Head of caudate nucleus (tissue), 42 donors: ENCODE measurements at places on chromosomes 1 and 21.

DNA sequence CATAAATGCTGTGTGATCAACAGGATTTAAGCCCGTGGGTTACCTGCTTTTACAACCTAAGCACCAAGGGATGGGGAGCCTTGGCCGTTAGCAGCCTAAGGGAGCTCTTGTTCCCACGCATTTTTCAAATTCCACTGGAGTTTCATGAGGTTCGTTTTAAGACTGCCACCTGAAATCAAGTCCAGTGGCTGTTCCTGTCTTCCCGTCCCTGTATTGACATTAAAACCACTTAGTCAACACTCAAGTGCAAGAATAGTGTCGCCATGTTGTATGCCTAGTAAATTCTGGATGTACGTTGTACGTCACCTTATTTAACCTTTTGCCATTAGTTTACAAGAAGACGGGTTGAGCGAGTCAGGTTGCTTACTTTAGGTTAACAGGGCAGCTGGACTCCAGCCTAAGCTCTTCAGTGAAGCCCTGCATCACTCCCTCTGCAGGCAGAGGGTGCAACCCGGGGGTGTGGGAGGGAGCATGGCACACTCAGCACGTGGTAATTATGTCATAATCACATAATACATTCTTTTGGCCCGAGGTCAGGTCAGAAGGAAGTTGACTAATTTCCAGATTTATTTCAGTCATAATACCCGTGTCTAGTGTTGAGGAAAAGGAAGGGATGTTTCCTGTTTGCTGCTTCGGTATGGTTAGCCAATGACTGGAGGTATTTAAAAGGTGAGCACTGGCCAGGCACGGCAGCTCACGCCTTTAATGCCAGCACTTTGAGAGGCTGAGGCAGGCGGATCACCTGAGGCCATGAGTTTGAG lies 42.5 kb downstream of the CNST start:
- no peak for DNase-seq

GRCh38 chr1:45822644-45823043 lies 19.2 kb downstream of the MAST2 start:
- DNase-seq, result no peak

- no peak for DNase-seq
Measured at GRCh38 chr1:204146309-204146708, 5.5 kb downstream of the ETNK2 start.

- DNase-seq, result no peak
Measured at GRCh38 chr1:53127546-53127945, 14.9 kb downstream of the SLC1A7 start.

DNA sequence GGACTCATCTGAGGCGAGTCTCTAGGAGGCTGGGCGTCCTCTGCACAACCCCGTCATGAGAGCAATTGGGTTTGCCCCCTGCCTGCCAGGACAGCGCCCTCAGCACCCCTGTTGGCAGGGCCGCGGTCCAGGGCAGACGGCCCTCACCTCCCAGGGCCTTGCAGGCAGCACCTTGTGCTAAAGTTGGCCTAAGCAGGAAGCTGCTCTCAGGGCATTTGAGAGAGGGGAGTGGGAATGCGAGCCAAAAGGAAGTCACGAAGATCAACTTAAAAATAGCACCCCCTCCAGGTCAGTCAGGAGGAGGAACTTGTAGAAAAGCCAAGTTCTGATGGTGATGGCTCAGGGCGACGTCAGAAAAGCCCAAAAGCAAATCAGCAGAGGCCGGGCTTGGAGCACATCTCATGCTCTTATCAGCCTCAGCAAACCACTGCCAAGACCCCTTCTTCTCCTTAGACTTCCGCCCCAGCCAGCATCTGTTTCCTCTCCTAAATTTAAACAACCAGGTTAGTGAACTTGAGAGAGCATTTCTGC lies 12.6 kb upstream of the ADORA3 start:
- DNase-seq, result peak; percentile 25

DNA sequence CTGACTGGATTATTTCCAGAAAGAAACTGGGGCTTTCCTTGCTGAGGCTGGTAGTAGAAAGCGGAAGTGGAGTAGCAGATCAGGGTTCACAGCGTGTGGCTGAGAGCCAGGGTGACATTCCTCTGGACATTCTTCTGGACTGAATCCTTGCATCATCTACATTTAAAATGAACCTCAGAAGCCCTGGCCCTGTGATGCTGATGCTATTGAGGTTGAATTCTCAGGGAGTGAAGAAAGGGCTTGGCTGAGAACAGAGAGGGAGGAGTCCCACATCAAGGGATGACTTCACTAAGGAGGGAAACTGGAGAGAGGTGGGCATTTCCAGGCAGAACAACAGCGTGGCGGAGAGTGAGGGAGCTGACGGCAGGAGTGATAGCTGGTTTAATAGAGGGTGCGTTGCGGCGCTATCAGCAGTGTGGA lies 102.3 kb upstream of the LMO4 start:
- no peak for DNase-seq

- DNase-seq, result no peak
Measured at GRCh38 chr1:84171481-84171880, 27.4 kb downstream of the PRKACB start.

DNA sequence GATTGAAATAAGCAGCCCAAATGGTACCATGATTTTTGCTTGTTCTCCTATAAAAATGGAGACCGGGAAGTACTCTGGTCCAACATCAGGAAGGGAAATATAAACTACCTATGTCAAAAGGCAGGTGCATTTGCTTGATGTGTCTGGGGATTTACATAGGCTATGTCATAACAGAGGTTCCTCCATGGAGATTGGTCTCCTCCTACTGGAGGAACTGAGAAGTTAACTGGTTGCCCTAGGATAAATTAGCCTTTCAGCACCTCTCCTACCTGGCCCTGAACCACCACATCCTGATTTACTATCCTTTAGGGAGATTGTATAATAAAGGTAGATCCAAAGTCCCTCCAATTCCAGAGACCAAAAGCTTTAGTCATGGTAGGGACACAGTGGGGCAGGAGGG lies 1109.3 kb upstream of the B3GALT2 start:
- DNase-seq, result no peak

DNA sequence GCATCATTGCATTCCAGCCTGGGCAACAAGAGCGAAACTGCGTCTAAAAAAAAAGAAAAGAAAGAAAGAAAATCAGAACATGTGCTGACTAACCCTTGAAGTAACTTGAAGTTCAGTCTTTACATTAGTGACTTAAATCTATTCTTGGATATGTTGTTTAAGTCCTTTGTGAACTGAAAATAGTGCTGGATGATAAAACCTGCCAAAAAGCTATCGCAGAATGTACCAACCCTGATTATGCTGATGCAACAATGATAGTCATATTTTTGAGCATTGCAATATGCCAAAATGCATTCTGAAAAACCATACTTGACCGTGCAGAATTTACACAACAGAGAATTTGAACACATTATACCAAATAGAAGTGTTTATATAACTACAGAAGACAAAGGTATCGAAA lies 30.7 kb downstream of the SHISAL2A start:
- no peak for DNase-seq

- DNase-seq, result no peak
Measured at GRCh38 chr1:31532173-31532572, 44.1 kb upstream of the TINAGL1 start.

DNA sequence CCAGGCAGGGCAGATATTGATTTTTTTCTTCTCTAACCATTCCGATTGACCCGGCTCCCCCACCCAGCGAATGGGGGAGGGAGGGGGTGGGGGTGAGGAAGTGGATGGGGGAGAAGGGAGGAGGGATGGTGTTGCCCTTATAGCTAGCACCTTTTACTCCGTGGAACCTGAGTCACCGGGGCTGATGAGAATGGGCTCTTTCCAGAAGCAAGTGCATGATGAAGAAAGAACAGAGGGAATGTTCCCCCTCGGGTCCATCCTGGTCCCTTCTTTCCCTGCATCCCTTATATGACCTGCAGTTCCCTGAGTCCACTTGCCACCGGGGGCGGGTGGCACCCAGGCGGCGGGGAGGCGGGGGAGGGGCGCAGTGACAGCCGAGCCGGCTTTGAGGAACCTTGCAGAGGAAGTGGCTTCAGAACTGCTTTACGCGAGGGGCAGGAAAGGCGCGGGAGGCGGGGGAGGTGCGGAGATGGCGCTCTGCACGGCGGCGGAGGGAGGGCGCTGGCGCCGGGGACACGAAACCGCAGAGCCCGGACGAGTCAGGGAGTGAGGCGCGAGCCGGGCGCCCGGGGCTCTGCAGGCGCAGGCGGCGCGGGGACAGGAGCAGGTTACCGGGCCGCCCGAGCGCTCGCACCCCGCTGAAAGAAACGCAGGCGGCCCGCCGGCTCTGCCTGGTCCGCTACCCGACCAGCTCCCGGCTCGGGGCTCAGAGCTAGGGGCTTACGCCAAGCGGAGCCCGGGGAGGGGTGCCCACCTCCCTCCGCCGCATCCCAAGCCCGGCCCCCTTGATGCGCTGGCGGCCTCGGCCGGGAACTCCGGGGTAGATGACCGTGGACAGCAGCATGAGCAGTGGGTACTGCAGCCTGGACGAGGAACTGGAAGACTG lies 49.7 kb downstream of the RASSF5 start:
- DNase-seq, result peak; percentile 69

GRCh38 chr1:72283307-72284083 lies 1.2 kb upstream of the NEGR1 start:
- peak; percentile 90 for DNase-seq

GRCh38 chr1:30700528-30701257 lies 22.7 kb downstream of the MATN1 start:
- peak; percentile 61 for DNase-seq

GRCh38 chr1:147748676-147749350 lies 11.6 kb downstream of the GJA5 start:
- DNase-seq, result no peak

DNA sequence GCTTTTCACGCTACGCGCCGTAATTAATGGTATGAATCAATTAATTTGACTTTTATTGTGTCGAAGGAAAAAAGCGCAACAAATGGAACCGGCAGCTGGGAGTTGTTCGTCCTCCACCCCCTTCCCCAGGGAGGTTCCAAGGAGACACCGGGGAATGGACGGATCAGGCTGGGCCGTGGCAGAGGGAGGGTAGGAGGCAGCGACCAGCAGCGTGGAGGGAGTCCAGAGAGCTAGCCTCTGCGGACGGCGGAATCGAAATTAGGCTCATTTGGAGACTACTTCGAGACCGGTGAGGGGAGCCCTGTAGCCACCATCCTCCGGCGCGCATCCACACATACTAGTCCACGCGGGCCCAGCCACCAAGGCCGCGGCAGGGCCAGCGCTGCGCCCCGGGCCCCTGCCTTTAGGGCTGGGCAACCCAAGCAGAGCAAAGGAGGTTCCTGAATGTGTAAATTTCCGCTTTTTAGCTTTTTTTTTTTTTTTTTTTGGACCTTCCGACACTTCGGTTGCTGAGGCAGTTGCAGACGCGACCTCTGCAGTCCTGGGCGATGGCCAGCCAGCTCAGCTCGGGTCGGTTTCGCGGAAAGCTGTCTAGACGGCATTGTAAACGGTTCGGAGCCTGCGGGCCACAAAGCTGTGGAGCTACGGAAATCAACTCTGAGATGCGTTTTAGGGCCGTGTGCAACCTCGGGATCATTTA lies 2.2 kb upstream of the FOXD3 start:
- no peak for DNase-seq

DNA sequence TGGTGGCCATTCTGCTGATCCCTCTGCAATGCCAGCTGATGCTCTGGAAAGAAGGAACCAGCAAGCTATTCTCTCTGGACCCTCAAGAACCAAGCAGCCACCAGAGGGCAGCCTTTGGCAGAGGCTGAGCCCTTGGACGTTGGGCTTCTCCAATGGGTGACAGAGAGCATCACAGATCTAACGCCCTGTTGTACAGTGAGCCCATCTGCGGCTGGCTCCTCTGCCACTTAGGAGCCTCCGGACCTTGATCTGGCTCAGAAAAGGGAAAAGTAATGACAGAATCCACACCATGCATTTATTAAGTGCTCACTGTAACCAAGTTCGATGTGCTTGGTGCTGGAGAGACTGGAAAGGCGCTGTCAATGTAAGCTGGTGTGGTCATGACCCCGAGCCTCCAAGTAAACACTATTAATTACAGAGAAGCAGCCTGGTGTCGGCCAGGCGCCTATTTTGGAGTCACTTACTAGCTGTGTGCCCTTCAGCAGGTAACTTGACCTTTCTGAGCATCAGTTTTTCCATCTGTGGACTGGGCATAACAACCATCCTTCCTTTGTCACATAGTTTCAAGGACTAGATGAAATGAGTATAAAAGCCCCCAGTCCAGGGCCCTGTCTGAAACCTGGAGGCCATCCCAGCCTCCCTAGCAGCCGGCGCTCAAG lies 34.9 kb downstream of the ECE1 start:
- peak; percentile 86 for DNase-seq

DNA sequence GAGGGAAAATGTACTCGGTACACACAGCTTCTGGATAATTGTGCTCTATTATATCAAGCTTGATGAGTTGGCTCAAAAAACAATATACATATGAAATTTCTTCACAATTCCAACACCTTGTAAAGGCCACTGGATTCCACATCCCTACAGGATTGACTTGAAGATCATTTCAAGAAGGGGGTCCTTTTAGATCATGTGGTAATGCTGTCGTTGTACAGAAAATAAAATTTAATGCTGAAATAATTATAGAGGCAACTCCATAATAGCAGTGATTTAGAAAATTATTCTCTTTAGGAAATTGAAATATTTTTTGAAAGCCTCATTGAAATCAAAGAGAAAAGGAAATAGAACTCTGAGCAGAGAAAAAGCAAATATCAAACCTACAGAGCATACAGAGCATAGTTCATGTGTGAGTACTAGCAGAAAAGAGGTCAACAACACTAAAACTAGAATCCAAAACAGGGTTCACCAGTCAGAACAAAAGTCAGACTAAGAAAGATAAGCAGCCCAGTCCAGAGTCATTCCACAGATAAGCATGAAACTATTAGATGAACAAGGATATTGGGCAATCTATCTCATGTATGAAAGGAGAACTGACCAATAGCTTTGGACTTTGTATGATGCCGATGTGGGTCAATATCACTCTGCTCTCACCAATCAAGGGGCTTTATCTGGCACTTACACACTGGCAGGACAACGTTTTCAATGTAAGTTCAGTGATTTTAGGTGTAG lies 79.5 kb upstream of the PALMD start:
- DNase-seq, result no peak

- DNase-seq, result no peak
Measured at GRCh38 chr1:98090351-98090750, 169.5 kb upstream of the DPYD start.

GRCh38 chr1:6384962-6385361 lies 8.6 kb downstream of the ACOT7 start:
- DNase-seq, result peak; percentile 49

- DNase-seq, result no peak
Measured at GRCh38 chr1:193031431-193031830, 27.7 kb downstream of the UCHL5 start.

GRCh38 chr1:226950871-226951270 lies 10.8 kb downstream of the COQ8A start:
- DNase-seq, result no peak

DNA sequence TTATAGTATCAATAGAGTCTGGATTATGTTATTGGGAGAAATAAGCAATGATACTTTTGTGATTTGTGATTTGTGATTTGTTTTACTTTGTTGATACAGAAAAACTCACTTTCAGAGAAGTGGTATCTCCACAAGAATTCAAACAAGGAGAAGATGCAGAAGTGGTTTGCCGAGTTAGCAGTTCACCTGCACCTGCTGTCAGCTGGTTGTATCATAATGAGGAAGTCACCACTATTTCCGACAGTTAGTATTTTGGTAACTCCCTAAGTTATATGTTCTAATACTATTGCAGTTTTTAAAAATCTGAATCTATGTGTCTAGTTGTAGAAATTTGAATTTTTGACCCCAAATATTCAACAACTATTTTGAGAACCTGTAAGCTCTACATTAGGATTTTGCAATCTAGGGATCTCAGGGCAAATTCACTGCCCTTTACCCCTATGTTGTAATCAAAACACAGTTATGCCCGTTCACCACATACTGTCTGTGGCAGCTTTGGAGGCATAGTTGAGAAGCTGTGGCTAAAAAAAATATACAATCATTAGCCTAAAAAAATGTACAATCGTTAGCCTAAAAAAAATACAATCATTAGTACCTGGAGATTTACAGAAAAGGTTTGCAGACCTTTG lies 288.1 kb downstream of the NCAM2 start:
- DNase-seq, result no peak
